ENCODE measurements at places on chromosomes 2 and 18.
A peak's percentile ranks its signal among the peaks of the same experiment; 100 is the strongest.

DNA sequence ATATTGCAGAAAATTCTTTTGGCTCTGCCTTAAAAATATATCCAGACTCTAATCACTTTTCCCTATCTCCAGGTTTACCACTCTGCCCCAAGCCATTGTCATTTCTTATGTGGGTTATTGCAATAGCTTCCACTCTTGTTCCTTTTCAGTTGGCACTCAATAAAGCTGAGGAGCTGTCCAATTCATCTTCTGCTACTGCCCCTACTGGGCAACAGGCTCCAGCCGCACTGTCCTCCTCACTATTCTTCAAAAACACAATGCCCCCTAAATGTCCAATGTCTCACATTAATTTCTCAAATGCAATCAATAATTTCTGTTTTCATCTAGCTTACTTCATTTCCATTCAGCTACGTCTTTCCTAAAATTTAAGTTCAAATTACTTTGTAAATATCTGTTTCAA lies 1262.5 kb upstream of the CDH2 start:
- no peak for DNase-seq

DNA sequence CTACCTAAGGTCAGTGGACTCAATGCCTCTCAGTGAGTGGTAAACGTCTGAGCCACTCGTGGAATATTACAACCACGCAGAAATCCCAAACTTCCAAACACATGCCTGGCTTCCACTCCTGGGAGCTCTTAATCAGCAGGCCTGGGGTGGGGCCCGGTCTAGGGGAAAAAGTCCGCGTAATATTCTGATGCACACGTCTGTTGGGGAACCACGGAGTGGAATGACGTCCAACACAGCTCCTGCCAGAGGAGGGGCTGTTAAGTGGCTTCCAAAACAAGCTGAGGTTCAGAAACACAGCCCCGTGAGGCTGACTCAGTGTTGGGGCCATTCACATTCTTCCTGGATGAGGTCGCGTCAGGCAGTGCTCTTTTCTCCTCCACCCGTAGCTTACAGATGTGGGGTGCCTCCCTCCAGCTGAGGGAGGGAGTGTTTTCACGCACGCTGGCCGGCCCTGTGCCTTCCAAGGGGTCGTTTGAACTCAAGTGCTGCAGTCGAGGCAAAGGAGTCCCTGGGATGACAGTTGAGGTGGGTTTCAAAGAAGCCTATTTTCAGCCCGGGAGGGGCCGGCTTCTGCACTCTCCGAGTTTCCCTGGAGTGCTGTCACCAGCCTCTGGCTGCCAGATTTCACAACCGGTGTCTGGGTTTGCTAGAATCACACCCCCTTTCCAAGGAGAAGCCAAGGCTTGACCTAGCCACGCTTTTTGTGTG lies 73.1 kb downstream of the ACKR3 start:
- DNase-seq = peak; percentile 84

DNA sequence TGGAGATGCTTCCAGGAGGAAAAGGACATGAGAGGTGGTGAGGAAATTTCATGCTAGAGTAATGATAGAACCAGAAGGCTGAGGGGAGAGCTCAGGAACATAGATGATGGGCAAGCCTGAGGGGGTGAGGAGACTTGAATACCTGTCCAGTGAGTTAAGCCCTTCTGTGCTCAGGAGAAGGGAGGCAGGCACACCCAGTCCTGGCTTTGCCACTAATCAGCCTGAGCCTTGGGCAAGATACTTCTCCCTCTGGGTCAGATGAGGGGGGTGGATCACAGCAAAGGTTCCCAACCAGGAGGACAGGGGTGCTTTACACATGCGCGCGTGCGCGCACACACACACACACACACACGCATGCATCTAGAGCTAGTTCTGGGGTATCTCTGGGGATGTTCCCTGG lies 151.6 kb upstream of the MSH6 start:
- DNase-seq = no peak

DNA sequence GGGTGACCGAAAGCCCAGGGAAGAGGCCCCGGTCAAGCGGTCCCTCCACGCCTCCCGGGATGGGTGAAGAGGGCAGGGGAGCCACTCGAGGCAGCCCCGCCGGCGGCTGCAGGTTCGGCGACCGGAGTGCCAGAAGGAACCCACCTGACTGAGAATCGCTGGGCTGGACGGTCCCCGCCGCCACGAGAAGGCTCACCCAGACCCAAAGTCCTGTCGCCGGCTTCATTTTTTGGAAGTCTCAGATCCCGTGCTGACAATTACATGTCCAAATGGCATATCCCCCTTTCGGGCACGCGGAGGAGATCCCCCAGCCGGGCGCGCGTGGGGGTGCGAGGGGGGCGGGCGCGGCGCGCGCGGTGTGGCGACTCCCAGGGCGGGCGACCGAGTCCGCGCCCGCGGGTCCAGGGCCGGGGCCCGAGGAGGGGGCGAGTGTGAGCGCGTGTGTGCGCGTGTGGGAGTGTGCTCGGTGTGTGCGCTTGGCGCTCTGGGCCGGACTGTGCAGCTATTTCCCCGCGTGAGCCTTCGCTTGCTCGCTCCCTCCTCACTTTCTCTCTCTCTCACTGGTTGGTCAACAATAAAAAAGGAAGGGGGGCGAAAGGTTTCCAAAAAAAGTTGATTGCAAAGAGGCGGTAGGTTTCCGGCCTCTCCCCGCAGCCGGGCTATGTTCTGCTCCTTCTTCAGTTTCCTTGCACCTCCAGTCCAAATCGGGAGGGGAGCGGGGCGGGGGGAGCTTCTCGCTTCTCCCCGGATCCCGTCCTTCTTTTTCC lies at the start of gene ERBB4:
Gene ERBB4, minus strand, starts transcription at position 498 of the 767 bp plus-strand sequence. Its CDS starts 272 bp downstream, at position 226.
- DNase-seq = no peak

DNA sequence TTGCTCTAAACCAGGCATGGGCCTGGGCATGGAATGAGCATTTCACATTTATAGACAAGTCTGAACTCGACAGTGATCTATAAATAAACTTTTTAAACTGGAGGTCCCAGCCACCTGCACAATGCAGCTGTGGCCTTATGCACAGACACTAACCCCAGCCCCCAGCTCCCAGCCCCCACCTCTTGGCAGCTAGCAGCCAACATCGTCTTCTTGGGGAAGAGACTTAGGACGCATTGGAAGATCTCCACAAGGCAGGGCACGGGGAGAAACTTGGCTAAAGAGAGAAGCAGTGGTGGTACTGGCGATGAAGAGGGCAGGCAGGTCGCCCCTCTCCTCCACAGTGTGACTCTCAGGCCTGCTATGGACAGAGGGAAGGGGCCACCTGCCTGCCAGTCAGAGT lies 213.2 kb downstream of the ANAPC1 start:
- DNase-seq = no peak

DNA sequence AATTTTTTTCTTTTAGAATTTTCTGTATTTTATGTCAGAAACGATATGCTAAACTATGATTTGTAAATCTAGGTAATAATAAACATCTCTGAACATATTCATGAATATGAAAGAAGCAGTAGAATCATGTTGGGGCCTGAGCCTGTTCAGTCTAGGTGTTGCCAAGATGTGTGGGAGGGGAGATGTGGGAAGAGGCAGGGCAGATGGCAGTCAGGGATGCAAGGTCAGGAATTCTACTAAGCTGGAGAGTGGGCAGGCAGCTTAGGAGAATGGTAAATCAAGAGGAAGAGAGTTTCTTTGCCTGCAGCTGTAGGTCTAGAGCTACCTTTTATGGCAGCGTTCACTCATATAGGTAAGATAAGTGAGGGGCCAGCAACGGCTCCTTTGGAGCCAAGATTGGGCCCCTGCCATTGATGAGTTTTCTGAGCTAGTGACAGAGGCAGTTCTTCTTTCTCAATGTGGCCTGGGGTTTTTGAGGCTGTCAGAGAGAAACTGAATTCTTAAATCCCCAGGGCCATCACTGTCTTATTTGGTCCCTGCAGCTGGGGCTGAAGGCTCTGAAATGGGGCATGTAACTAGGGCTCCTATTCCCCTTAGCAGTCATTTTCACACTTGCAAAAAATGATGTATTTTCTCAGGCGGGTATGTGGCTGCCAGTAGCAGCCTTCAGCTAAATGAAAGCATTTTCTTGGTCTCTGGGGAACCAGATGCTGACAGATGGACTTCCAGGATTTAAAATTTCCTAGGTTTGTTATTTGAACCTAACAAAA lies 232.8 kb downstream of the PIK3C3 start:
- DNase-seq = no peak

GRCh38 chr2:19947184-19947940 lies 42.5 kb downstream of the WDR35 start:
- DNase-seq = no peak

DNA sequence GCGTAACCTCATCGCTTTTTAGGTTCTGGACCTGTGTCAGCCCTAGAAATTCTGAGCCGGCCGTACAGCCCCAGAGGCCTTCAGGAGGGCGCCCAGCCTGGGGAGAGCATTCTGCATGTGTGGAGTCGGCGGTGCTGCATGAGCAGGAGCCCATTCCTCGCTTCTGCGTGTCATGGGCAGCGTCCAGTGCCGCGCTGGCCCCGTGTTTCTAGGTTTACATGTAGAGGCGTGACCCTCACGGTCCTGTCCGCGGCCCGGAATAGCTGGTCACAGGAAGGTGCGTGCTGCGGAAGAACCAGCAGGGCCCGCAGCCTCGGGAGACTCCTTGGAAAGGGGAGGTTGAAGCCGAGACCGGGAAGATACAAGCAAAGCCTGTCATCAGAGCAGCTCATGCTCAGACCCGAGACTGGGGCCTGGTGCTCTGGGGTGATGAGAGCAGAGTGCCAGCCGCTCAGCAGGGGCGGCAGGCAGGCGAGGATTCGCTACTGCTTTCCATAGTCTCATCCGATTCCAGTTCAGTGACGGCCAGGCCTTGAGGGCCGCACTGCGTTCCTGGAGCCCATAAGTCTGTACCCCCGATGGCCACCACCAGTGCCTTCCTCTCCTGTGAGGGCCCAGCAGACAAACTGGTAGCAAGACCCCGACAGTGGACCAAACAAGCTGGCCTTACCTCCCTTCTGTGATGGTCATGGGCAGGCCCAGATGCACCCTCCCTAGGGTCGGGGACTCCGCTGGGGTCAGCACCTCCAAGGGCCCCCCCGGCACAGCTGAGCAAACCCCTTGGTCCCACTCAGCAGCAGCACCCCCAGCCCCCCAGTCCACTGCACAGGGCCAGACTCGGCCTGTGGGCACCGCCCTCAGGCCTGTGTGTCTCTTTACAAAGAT lies 15.6 kb upstream of the NFATC1 start:
- no peak for DNase-seq

DNA sequence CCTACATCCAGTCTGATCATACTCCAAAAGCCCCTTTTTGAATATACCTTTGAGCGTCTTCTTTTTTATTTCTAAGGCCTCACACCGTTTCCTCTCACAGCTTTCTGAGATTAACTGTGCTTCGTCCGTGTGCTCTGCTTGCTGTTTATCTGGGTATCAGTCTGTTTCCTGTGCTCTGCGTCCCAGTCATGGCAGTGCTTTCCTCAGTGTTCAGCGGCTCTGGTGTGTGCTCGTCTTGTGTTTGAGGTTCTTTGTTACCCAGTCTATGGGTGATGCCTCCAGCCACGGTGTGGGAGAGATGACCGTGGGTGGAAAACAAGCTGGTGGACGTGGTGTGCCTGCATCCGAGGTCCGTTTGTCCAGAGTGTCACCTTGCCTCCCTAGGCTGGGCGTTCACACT lies 33.6 kb upstream of the BIN1 start:
- DNase-seq = no peak

DNA sequence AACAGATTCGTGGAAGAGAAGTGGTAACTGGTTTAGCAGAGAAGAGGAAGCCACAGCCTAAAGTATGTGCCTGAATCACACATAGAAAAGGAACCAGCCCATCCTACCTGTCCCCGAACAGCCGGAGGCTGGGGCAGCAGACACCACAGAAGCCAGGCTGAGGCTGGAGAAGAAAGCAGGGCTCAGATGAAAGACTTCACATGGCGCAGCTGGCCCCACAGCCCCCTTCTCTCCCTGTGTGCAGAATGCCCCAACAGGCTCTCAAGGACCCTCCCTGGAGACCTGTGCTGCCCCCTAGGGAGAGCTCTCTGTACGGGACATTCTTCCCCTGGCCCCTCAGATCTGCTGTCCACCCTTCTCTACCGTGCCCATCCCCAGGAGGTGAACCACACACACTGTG lies 83.5 kb upstream of the RAB12 start:
- no peak for DNase-seq

GRCh38 chr18:54217624-54218023 lies 6.8 kb downstream of the MBD2 start:
- no peak for DNase-seq

DNA sequence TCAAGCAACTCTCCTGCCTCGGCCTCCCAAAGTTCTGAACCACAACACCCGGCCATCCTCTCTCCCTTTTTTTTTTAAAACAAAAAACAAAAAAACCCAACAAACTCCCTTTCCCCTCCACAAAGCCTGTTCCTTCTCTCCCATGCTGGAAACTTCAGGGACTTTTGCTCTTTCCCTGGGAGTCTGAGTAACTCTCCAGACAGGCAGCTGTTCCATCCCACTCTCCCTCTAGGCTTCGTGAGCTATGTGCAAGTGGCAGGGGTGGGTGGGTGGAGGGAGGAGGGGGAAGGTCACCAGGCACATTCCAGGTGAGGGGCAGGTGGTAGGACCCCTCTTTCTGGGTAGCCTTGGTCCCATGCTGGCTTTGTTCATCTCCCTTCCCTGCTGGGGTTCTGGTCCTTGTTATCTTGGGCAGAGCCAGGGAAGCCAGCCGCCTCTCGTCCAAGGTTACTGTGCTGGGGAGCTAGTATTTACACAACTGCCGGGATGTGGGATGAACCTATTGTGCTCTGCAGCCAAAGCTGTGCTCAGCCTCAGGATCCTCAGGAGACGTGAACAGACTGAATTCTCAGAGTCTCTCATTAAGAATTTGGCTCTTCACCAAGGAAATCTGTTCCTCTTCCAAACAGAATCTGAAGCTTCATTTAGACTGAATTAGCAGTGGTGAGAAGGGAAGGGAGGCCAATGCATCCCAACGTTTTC lies 106.9 kb downstream of the LIPG start:
- no peak for DNase-seq

GRCh38 chr18:45777393-45777792 lies 48.1 kb upstream of the SIGLEC15 start:
- DNase-seq = no peak

- DNase-seq = no peak
Measured at GRCh38 chr2:11829324-11829946, 83.0 kb downstream of the LPIN1 start.

GRCh38 chr2:174580951-174581350 lies 16.7 kb downstream of the WIPF1 start:
- DNase-seq = no peak

DNA sequence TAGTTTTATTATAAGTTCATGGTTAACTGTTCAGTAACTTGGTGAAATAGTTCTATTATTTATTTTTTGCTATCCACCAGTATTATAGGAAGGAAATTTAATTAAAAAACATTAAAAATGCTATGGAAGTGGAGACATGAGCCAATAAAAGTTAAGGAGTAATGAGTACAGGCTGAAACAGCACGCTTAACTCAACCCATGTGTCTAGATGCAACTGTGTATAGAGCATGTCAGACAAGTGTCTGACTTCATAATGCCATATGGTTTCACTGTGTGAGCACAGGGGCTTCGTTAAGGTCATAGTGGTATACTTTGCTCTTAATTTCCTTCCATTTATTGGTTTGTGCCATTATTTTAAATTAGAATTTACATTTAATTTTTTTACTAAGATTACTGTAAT lies 566.8 kb upstream of the NRP2 start:
- DNase-seq = no peak

DNA sequence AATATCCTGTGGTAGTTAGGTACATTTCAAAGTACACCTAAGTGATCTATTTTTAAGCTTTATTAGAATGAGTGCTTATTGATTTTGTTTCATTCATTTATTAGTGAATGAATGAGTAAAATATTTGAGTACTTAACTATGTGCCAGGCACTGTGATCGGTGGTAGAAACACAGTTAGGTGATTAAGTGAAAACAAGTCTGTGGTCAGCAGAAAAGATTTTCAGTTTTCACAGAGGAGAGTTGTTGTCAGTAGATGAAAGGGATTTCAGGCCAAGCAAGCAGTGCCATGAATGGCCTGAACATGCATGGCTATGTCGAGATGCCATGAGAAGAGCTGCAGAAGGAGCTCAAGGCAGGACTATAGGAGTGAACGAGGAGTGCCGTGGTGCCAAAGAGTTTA lies 85.9 kb downstream of the SPTBN1 start:
- DNase-seq = no peak
